ENCODE measurements at places on chromosomes 2 and 18.

GRCh38 chr2:61619561-61619960 is 81.4 kb upstream of the XPO1 start:
- no peak for DNase-seq

DNA sequence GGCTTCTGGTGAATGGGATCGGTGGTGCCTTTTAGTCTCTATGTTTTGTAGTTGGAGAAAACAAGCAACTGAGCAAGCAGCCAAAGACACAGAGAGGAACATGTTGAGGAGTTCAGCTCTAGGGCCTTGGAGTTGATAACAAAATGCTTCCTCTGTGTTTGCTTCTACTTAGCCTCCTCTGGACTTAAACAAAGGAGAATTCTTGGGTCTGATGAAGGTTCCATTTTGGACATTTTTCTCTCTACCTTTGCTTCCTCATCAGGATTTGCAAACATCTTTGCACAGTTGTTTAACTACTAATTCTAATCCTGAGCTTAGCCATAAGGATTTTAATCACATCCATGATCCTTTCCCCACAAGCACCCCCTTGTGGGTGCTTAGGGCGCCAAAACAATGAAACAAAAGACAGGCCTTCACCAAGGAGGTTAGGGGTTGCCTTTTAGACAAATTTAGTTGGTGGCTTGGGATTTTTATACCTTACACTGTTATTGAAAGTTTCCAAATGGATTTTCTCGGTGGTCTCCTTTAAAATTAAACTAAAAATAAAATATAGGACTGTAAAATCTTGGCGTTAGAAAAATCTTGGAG is 148.5 kb upstream of the SATB2 start:
- no peak for DNase-seq

DNA sequence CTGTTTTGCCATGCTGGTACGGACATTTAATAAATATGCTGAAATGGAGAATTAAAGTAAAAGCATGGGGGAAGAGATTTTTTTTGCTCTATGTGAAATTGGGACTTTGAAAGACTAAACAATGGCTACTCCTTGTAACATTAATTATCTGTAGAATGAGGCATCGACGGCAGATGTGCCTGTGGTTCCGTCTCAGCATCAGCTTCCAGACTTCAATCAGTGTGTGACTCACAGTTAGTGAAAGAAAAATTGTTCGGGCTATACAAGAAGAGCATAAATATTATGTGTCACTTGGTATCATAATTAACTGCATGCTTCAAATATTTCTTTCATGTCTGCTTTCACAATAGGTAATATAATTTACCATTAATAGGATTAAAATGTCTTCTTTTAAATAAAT is 117.0 kb upstream of the SMIM21 start:
- no peak for DNase-seq

GRCh38 chr2:37282746-37283145 is 41.9 kb downstream of the PRKD3 start:
- no peak for DNase-seq

DNA sequence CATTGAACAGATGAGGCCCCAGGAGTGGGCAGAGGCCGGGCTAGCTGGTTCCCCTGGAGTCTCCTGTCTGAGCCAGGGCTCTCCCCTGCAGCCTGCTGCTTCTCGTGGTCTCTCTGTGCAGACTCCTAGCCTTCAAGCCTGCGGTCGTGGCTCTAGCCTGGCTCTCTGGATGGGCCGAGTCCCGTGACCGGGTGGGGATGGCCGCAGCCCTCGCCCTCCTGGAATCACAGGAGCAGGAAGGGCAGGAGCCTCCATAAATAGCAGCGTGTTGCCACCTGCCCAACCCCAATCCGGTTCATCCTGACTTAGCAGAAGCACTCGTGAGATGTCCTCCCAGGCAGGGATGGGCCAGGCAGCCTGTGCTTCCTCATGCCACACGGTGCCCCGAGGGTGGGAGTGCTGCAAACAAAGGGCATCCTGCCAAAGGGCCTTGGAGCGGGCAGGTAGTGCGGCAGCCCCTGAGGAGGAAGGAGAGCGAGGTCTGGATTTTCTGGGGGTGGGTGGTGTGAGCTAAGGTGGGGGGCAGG is 43.9 kb downstream of the FOSL2 start:
- DNase-seq: no peak

- DNase-seq: no peak
These were observed 308.5 kb downstream of the TNS1 start for GRCh38 chr2:217694291-217694690.

DNA sequence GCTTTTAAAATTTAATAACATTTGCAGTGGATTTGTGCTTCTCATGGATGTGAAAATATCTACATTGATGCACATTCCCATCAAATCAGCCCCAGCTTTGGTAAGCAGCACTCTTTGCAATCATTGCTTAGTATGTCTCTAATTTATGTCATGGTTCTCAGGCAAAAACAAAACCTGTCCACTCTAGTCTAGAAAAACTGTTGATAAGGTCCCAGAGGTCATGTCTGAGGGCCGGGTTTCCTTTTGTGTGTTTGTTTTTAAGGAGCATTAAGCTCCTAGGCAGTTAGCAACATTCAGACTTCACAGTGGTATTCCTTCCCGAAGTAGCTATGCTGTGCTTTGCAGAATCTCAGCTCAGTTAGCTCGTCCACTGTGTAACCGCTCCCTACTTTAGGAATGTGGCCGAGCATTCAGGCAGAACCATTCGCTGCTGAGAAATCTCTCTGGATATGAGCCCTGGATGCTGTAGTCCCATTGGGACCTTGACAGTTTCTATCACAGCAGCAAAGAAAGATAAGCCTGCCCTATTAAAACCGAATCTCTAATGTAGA is 4.0 kb downstream of the DIPK1C start:
- DNase-seq: no peak

DNA sequence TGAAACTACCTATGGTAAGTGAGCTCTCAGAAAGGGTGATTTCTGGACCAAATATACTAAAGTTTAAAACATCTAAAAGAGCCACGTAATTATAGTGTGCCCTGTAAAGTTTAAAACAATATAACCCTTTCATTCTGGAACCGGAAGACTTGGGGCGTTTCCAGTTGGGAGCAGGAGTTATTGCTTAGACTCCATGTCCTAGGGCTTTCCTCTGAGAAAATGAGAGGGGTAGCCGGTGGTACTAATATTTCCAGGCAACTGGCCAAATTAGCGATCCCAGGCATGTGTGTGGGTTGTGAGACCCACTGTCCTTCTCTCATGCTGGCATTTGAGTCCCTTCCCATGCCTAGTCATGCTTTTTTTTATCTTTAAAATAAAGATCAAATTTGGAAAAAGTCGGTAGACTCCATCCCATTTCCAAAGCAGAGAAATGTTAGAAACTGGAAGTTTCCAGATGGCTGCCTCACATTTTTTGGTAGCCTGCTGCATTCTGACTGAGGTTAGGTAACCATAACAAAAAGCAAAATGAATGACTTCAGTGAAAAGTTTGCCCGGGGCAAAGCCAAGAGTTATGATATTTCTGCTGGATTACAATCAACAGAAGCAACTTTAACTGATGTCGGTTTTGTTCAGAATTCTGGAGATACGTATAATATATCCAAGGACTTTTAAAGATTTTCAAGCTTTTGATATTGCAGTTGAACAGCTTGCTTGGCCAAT is 227.4 kb downstream of the SS18 start:
- no peak for DNase-seq

- no peak for DNase-seq
These were observed 43.4 kb downstream of the RNF144A start for GRCh38 chr2:6960659-6961058.

DNA sequence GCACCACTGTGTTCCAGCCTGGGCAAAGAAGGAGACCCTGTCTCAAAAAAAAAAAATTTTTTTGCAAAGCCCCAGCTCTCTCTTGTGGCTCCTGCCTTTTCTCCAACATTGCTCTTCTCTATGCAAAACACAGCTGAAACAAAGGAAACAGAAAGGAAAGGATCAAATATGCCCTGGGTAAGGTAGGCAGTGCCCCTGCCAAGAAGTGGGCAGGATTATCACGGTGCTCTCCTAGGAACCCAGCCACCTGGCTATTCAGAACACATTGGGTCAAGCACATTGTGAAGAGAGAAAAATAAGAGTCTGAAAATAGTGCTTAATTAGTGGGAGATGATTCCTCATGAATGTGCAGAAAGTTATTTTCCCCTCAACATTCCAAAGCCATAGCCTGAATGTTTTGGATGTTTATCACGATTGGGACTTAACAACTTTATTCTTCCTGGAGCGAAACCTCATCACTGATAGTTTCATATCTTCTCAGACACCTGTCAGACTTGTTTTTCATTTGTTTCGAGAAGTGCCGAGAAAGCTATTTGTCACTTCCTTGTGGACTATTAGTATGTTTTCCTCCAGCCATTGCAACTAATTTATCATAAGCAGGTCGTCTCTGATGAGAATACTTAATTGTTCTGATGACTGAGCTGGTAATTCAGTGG is 42.7 kb upstream of the RPL31 start:
- no peak for DNase-seq

- no peak for DNase-seq
These were observed 94.7 kb upstream of the SP3 start for GRCh38 chr2:174059884-174060244.

GRCh38 chr2:240624011-240624949 is 1.0 kb upstream of the GPR35 start:
- no peak for DNase-seq

DNA sequence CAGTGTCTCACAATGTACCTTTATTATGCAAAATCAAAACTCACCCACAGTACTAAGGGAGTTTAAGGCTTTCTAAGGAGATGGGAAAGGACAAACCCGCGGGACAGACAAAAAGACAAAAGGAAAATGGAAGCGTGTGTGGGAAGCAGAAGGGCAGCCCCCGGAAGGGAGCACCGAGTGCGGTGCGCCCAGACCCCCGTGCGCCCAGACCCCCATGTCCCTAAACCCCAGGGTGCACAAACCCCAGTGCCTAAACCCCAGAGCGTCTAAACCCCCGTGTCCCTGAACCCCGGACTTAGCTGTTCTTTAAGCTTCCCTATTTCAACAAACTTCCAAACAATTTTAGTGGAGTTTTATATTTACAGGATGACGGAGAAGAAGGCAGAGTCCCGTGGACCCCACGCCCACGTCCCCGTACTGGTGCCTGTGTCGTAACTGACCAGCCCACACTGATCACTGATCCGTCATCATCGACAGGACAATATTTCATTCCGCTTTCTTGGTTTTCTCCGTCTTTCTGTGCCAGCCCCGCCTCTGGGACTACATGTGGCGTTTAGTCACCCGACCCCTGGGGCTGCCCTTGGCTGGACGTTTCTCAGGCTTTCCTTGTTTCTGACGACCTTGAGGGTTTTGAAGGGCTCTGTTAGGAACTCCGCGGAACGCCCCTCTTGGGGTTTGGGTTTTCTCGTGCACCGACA is 76.9 kb downstream of the RTP5 start:
- DNase-seq: no peak

GRCh38 chr18:9796935-9797549 is 88.7 kb upstream of the TXNDC2 start:
- no peak for DNase-seq

DNA sequence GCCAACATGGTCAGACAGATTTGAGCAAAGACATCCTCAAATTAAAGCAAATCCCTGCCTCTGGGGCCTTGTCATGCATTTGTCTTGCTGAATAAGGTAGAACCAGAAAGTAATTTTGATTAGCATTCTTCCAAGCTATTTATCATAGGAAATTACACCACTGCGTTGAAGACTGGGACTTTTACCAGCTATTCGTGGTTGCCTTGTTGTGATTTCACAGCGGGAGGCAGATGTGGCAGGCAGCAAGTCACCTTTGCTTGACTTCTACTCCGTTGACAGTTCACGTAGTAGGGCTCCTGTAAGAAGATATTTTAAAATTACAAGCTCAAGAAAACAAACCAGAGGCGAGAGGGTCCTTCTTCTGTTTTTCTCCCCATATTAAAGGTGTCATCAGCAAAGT is 80.6 kb downstream of the EN1 start:
- no peak for DNase-seq

- DNase-seq: no peak
These were observed 666 bp upstream of the STAT1 start for GRCh38 chr2:191014653-191015020.

- DNase-seq: no peak
These were observed 159.0 kb downstream of the ZNF516 start for GRCh38 chr18:76335859-76336640.

DNA sequence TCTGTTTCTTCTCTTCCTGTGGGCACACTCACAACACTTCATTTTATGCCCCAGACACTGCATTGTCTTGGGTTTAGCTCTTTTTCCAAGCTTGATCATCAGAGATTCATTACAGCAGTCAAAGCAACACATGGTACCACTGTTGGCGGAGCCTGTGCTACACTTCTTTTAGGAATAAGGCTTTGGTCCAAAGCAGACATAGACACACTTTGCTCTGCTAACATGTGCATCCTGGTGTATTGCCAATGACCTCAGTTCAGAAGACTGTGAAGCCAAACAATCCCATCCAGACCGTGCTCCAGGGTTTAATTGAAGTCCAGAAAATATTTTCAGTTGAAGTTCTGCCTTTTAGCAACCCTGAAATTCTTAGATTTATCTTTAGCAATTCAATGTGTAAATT is 354.6 kb upstream of the RAB12 start:
- no peak for DNase-seq

DNA sequence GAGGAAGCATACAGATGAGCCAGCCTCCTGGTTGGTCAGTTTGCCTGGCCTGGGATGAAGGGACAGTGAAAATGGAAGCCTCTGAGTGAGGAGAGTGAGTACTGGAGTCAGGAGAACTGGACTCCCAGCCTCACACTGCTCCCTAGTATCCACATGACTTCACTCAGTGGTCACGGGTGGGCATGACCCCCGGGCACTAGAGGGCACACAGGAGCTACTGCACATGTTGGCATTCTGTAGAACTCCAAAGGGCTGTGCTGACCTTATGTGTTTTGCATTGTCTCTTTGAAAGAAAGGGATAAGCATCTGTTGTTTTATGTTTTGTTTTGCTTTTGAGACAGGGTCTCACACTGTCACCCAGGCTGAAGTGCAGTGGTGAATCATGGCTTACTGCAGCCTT is 23.7 kb downstream of the NCAPH start:
- DNase-seq: no peak

DNA sequence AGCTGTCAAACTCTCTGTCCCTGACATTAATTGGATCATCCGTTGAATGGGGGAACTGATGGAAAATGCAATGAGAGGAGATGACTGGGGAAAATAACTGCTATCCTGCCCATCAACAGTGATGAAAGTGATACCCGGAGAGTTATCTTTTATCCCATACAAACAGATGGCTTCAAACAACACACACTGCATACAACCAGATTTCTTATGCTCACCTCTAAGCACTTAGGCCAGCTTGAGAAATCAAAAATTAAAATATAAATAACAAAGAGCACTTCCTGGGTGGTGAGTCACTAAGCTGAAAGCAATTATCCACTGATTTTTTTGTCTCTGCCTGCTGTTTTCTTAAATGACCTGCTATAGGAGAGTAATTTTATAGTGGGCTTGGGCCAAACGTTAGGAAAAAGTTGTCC is 237.6 kb upstream of the RGPD4 start:
- DNase-seq: no peak

- DNase-seq: no peak
These were observed 69.9 kb downstream of the ITGA4 start for GRCh38 chr2:181527058-181527457.

DNA sequence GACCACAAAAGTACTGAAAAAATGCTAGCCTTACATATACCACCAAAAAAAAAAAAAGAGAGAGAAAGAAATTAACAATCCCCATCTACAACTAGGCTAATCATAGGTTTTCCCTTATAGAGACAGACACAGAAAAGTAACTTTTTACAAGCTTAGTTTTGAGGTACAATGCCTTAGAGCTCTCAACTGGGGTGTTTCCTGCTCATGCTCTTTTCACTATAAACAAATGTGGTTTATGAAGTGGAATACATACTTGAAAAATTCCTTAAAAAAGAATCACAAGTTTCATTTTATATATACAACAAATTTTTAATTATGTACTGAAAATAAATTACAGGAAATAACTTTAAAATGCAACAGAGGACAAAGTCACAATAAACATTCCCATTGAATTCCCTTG is 82.5 kb downstream of the ATL2 start:
- no peak for DNase-seq
